ENCODE measurements at places on chromosomes 11 and 22.

GRCh38 chr22:21826204-21826603 lies 41.2 kb downstream of the MAPK1 start:
- no peak for DNase-seq

DNA sequence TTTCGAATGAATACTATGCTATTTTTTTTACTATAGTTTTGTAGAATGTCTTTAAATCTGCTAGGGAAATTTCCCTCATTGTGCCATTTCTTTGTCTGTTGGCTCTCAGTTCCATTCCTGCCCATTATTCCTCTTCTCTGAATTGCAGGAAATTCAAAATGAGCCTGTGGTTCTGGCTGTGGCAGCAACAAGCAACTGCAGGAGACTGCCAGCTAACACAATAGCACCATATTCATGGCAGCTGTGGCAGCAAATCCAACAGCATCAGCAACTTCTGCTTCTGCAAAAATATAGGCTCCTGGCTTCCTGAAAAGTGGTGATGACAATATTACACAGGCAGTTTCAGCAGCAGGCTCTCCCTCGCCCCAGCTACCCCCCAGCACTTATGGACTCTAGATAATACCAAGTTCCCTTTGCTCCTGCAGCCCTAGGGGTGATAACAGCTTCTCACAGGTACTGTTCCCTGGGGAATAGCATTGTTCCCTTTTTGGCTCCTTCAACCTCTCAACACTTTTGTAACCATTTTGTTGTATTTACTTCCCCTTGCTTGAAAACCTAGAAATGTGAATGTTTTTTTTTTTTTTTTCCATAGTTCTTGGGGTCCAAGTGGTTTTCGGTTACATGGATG lies 9.3 kb downstream of the PATE4 start:
- no peak for DNase-seq

DNA sequence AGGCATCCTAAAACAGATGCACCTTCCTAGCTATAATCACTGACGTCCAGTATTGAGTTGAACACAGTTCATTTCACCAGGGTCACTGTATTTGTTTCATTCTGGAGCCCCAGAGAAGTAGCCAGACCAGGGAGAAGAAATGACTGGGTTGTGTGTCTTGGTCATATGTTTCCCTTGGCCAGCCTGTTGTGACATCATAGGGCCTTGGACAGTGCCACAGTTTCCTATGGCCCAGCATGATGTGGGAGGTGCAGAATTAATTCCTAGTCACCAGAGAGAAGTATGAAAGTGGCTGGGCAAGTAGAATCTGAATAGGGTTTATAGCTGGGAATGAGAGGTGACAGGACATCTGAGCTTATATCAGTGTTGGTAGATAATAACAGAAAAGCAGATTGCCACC lies 84.0 kb upstream of the ZBED5 start:
- no peak for DNase-seq

- peak; percentile 59 for DNase-seq
Observed at GRCh38 chr11:101870510-101870909, 44.3 kb upstream of the CEP126 start.

- DNase-seq: no peak
Observed at GRCh38 chr11:120167659-120168058, 29.7 kb upstream of the TRIM29 start.

DNA sequence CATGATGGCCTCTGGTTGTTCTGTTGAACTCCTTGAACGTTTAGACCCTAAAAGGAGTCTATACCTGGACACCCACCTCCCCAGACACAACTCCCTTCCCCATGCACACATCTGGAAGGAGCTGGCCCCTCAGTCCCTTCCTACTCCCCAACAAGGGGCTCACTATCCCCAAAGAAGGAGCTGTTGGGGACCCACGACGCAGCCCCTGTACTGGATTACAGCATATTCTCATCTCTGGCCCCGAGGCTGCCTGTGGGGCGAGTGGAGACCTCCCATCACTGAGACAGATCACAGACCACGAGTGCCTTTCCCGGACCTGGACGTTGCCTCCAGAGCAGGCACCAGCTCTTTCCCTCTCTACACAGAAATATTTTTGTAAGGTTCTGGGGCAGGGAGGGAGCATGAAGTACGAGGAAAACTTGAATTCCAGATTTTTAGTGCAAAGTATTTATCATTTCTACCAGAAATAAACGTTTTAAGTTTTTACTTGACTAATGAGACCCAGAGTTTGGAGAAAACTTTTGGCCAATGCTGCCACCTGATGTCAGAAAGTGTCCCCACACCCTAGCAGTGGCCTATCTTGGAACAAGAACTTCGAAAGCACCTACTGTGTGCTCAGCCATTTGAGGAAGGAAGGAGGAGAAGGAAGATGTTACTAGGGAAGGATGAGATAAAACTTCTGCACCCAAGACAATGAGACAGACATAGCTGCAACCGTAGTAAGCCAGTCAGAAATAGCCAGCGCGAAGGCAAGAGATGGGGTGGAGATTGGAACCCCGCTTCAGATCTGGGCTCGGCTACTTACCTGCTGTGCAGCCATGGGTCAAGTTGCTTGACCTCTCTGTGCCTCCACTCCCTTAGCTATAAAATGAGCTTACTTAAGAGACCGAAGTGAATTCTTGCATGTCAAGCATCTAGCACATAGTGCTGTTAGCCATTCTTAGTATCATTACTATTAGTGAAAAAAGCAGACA lies 10.2 kb upstream of the POU2F3 start:
- DNase-seq: no peak

DNA sequence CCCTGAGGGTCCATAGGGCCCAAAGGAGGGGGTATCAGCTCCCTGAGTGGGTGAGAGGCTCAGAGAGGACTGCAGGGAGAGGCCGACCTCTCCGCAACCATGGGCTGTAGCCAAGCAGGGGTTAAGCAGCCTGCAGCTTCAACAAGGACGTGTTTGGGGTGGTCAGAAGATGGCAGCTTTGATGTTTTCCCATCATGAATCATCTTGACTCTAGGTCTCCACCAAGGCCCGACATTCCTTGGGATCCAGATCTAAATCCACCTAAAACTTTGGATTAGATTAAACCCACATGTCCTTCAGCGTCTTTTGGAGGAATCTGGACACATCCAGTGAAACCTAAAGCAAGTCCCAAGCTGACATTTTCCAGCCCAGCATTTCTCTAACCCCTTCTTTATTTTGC lies 19.8 kb downstream of the FBLN1 start:
- DNase-seq: no peak

DNA sequence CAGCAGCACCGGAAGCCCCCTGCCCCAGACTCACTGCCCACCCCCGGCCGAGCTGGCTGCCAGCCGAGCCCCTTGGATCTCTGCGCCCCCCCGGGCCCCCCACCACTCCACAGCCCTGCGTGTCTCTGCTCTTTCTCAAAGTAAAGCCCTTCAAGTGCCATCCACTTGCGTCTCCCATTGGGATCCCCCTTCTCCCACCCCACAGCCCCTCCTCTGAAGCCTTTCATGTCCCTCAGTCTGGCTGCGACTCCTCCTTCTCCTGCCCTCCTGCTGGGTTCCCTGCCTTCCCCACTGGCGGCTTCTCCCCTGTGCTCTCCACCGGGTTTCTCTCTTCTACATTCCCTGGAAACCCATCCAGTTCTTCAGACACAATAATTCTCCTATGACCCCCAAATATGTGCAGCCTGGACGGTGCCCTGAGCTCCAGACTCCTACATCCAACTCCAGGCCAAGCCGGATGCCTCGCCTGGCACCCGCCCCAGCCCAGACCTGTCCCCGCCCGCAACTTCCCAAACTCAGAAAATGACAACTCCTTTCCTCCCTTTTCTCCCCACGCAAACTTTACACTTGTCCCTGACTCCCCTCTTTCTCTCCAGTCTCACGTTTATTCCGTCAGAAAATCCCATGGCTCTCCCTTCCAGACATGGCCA lies 108.9 kb downstream of the WNT7B start:
- DNase-seq: no peak

- DNase-seq: peak; percentile 45
Observed at GRCh38 chr11:6755303-6755952, 16.3 kb downstream of the OR2AG2 start.

- DNase-seq: no peak
Observed at GRCh38 chr11:22405377-22405776, 67.2 kb downstream of the SLC17A6 start.

DNA sequence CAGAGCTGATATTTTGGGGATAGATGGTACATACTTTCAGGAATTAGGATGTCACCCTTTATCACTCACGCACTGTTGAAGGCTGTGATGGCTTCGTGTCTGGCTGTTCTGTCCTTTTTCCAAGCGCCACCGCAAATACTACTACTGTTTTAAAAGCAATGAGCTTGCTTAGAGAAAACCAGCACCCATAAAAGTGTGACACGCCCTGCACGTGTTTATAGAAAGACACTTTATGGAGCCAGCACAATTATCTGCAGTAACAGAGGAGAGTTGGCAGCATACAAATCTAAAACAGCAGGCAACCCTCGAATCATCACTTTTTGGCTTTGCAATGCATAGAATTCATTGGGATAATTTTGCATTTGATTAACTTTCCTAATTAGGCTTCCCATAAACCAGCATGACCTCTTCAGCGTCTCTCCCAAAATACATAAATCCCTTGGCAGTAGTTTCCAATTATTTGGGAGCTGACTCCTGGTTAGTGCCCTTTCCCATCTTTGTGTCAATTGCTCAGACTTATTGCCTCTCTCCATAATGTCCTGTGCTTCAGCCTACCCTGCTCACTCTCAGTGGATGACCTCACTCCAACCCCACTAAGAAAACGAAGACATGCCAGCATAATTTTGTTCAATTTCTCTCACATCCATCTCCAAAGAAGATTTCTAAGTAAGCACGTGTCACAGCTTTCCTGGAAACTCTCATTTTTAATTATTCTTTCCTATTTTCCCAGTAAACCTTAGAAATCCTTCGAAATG lies 118.7 kb upstream of the LARGE1 start:
- DNase-seq: no peak

GRCh38 chr11:12114193-12115033 lies 4.0 kb downstream of the MICAL2 start:
- no peak for DNase-seq

- no peak for DNase-seq
Observed at GRCh38 chr11:43010042-43010441, 301.8 kb upstream of the API5 start.

DNA sequence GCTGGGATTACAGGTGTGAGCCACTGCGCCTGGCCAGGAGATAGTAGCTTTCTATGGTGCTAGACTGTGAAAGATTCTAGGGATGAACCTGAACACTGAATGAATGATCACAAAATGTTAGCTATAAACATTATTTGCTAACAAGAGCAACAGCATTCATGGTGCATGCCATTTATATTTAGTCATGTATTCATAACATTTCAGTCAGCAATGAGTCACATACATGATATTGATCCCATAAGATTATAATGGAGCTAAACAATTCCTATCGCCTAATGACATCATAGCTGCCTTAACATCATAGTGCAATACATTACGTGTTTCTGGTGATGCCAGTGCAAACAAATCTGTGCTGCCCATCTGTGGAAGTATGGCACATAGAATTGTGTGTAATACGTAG lies 164.1 kb downstream of the ARHGAP42 start:
- DNase-seq: no peak

DNA sequence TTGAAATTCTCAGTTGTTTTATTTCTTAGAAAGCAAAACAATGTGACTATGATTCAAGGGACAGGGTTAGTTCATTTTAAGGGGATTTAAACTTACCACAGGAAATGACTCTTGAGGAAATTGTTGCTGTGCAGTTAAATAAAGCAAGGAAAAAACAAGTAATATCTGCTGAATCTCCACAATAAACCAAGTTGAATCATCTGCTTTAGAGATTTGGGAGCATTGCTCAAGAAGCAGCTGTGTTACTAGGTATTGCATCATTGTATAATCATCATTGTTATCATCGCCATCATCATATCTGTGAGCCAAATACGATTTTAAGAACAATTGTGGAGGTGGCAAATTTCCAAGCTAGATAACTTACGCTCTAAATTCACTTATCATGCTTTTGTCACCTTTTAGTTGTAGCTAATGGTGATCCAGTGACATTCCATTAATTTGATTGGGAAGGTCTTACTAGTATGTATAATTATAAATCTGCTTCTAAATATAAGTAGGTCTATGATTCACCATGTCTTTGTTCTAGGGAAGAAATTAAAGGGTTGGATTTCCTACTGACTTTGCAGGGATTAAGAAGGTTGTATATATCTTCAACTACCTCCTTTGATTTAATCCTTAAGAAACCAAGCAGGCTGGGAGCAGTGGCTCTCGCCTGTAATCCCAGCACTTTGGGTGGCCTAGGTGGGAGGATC lies 19.9 kb downstream of the MMP10 start:
- peak; percentile 88 for DNase-seq

DNA sequence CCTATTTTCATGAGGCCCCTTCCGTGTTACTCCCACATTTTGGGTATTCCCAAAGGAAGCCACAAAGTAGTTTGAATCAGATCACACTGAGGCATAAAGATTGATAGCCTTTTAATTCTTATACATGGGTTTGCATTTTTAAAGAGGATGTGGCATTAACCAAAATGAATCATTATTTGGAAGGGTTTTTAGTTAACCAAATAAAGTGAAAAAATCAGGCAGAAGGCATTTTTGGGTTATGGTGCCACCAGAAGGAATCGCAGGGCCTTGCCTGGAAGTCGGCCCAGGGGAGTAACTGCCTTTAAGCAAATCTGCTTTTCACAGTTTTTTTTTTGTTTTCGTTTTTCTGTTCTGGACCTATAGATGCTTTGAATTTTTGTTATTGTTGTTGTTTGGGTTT lies 55.4 kb downstream of the HSD17B12 start:
- no peak for DNase-seq

GRCh38 chr22:27541836-27542235 lies 259.7 kb downstream of the MN1 start:
- DNase-seq: no peak

DNA sequence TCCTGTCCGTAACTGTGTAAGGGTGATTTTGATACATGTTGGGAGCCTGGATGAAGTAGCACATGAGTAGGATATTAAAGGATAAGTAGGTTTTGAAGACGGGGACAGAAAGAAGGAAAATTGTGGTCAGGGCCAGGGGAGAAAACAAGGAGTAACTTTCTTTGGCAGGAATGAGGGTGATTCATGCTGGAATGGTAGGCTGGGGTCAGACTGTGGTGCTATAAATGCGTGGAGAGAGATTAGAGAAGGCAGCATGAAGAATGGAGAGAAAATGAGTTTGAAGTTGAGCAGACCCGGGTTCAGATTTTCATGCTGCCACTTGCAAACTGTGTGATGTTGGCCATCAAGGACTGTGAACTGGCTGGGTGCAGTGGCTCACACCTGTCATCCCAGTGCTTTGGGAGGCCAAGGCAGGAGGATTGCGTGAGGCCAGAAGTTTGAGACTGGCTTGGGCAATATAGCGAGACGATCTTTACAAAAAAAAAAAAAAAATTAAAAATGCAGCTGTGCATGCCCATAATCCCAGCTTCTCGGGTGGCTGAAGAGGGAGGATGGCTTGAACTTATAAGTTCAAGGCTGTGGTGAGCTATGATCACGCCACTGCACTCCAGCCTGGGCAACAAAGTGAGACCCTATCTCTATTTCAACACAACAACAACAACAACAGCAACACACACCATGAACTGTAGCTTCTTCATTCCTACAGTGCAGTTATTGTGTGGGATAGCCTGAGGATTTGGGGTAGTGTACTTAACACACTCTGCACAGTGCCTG lies 22.3 kb downstream of the ZBTB16 start:
- DNase-seq: no peak

GRCh38 chr11:1085440-1086170 lies 10.9 kb downstream of the MUC2 start:
- no peak for DNase-seq
